ENCODE measurements at places on chromosomes 1 and 21.
A peak's percentile ranks its signal among the peaks of the same experiment; 100 is the strongest.

DNA sequence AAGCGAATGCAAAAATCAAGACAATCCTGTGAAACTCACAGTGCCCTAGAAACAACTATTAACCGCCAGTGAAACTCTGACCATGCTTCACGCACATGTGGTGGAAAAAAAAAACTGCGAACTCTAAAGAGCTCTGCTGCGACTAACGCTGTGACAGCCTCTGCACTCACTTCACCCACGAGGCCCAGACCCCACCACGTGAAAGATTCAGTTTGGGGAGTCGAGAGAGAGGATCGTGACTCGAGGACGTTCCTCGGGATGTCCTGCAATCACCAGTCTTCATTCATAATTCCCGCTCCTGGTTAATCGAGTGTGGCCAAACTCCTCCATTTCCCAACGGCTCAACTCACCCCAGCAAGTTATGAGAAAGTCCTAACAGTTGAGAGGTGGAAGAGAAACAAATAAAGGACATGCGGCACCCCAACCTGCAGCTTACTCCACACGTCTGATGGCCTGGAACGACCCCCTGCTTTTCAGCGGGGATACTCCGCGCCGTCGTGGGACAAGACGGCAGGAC lies 1.1 kb downstream of the SERBP1 start:
- DNase-seq, result peak; percentile 30

DNA sequence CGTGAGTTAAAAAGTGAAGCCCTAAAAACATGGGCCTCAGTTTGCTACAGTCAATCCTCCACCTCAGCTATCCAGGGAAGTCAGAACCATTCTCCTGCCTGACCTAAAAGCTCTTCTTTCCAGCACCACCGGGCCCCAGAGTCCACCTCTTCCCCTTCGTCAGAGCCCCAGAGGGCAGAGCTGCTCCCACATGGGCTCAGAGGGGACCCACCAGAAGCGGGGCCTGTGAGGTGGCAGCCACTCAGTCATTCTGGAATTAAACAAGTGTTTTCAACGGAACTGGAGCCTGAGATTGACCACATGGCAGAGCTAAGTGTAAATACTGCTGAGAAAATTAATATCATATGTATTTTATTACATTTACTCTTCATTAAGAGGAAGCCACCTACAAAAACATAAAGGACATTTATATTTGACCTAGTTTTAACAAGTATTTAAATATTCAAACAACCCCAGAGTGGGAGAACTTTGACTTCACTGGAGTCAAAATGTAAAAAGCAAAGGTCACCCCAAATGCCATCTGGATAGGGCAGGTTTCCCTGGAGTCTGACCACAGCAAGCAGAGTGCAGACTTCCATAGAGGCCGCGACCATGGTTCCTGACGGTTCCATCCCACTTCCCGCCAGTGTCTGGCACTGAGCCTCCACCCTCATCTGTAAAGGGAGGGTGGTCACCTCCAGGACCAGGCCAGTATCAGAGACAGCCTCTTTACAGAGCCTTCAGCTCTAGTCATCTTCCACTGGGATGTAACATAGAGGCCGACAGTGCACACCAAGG lies 1.8 kb downstream of the SUMO3 start:
- DNase-seq, result no peak

- no peak for DNase-seq
Measured at GRCh38 chr1:6801966-6802365, 16.7 kb downstream of the CAMTA1 start.

DNA sequence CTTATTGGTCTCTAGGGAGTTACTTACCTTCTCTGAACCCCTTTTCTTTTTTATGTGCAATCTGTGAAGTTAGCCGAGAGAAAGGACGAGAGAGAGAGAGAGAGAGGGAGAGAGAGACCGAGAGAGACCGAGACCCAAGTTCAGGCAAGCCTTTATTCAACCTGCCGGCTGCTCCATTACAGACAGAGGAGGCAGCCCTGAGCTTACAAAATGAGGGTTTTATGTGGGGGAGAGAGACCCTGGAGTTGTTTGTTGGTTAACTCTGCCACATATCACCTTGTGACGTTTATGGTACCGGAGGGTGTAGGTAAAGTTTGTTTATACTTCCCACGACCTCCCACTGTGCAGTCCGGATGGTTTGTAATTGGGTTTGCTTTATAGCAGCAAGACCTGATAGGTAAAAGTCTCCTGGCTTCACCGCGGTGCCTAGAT lies 1.5 kb upstream of the MCOLN3 start:
- no peak for DNase-seq

DNA sequence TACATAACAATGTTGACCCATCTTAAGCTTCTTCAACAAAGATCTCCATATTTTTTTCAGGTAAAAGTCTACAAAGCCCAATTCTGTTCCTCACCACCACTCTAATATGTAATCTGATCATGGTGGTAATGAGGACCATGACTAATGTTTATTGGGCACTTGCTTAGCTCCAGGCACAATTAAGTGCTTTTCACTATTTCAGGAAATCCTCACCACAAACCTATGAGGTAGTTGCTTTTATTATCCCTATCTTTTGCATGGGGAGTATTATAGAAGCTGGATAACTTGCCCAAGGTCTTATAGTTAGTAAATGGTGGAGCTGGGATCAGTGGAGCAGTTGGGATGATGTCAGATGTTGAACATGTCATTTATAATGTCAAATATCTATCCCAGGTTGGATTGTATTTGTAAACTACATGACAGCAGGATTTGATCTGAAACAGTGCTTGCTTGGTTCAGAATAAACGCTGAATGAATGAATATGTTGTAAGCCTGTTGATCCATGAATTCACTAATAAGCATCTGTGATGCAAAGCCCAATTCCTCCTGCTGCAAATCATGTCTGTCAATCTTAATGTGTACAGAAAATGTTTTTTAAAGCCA lies 283.3 kb upstream of the ST6GALNAC5 start:
- no peak for DNase-seq

GRCh38 chr1:248243204-248243603 lies 12.0 kb downstream of the OR2M4 start:
- DNase-seq, result no peak

- DNase-seq, result no peak
Measured at GRCh38 chr1:109191377-109191776, 22.3 kb upstream of the SARS1 start.

Data from femur (tissue), 1 donor.